ENCODE measurements at places on chromosomes 1 and 21.

DNA sequence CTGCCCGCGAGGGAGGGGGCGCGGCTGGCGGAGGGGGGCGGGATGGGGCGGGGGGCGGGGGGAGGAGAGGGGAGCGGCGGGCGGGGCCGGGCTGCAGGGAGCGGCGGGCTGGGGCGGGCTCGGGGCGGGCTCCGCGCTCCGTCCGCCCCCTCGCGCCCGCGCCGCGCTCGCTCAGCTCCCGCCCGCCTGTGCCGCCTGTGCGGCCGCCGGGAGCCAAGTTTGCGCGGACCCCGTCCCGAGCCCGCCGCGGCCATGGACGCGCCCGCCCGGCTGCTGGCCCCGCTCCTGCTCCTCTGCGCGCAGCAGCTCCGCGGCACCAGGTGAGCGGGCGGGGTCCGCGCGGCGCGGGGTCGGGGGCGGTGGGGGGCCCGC, at the start of gene GABRD:
Gene GABRD, plus strand, starts transcription at position 174 of the 372 bp plus-strand sequence. Its CDS starts 79 bp downstream, at position 253.
- peak; percentile 47 for DNase-seq

DNA sequence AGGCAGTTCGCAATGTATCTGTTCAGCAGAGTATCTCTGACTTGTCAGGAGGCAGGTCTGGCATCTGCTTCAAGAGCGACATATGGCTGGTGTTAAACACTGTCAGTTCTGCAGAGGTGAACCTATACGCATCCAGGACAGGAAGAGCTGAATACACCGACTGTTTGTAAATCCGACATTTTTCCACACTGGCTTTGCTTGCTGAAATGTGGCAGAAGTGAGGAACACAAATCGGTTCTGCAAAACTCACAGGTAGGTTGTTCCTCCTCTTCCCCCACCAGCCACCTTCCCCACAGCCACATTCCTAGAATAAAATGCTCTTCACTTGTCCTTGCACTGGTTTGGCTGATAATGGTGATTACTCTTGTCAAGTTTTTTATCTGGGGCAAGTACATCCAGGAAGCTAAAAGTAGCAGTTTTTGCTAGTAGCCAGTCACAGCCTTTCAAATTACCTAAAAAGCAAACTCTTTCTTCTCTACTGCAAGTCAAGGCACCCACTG, 289.2 kb downstream of the GRIK1 start:
- DNase-seq: no peak

DNA sequence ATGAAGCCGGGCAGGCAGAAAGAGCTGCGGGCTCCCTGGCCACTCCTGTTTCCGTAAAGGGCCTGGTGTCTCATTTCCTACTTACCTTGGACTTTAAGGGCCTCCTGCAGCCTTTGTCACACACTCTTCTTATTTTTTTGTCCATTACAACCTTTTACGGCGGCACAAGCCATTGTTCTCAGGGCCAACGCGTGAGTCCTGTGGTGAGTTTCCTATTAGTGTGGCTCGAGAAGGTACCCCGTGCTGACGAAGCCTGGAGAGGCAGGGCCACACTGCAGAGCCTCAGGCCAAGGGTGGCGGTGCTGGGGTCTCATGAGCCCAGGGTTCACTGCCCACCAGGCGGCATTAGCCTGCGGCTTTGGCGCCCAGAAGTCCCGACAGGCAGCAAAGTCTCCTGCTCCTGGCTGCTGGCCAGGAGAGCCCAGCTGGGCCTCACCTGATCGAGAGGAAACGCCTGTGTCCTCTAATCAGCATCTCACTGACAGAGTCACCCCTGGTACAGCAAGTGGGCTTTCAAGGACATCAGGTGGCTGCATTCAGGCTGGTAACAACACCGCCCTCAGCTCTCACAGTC, 62.0 kb downstream of the SIK1 start:
- DNase-seq: no peak

GRCh38 chr1:243848858-243849420, 1.1 kb downstream of the AKT3 start:
- DNase-seq: peak; percentile 75

- no peak for DNase-seq
Observed at GRCh38 chr1:102724741-102725140, 383.6 kb downstream of the COL11A1 start.

- DNase-seq: no peak
Observed at GRCh38 chr1:87916965-87917364, 588.3 kb downstream of the LMO4 start.

GRCh38 chr1:110674337-110675059, at the start of gene KCNA3:
Gene KCNA3 (minus strand): TSS chr1:110674940. CDS start chr1:110674809, 131 bp downstream.
- peak; percentile 86 for DNase-seq

GRCh38 chr1:70041317-70042045, 163.9 kb downstream of the LRRC40 start:
- DNase-seq: no peak

- DNase-seq: no peak
Observed at GRCh38 chr1:201507360-201507675, 395 bp upstream of the CSRP1 start.

GRCh38 chr1:174954671-174955669, 44.8 kb upstream of the CACYBP start:
- DNase-seq: no peak

- no peak for DNase-seq
Observed at GRCh38 chr1:167137332-167137781, 43.5 kb downstream of the STYXL2 start.

- DNase-seq: no peak
Observed at GRCh38 chr1:115810609-115811008, 30.3 kb downstream of the NHLH2 start.

DNA sequence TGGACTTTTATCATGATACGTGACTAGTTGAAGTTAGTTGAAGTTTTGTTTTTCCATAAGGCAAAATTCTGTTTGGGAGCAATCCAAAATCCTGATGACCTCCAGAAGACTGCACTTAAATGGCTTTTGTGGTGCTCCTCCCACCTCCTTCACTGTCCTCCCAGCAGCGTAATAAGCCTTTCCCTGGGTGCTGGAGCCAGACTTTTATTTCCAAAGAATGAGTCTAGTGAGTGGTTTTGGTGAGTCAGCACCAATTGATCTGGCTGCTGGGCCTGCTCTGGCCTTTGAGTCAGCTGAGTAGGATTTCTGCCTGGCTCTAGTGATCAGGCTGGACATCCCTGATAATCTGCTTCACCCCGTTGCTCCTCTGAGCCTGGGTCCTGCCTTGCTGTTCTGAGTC, 21.7 kb upstream of the KCND3 start:
- no peak for DNase-seq

DNA sequence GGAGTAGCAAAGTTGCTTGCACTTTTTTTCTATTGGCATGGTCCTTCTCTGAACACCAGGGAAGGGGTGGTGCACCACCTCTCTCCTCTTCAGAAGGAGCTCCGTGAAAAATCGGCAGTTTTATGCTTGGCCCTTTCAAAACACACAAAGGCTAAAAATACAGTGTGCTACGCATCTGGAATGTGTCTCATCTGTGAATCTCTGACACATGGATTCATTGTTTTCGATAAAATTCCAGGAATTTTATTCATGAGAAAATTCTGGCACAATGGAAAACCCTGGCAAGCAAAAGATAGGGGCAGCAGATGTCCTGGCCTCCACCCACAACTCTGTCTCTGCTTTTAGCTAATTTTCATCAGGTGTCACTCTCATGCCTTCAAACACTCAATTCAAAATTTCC, 42.9 kb downstream of the ERG start:
- no peak for DNase-seq

- DNase-seq: no peak
Observed at GRCh38 chr1:41670217-41670957, 185.9 kb upstream of the EDN2 start.

- no peak for DNase-seq
Observed at GRCh38 chr1:21251773-21252471, 38.3 kb downstream of the ECE1 start.

- DNase-seq: no peak
Observed at GRCh38 chr1:20551161-20551560, 1.2 kb upstream of the FAM43B start.

DNA sequence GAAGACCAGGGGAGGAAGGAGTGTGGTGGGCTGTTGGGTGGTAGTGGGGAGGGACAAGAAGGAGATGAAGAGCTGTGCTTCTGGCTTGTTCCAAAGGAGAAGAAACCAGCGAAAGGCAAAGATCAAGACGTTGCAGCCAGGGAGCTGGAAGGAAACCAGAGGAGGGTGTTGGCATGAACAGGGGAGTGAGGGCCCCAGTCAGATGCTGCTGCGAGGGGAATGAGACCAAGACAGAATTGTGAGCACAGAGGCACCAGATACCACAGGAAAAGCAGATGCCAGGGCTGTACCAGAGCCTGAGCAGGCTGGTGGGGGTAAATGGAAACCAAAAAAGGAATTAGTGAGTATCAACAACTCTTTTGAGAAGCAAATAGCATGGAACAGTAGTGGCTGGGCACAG, 6.0 kb downstream of the LAD1 start:
- no peak for DNase-seq

DNA sequence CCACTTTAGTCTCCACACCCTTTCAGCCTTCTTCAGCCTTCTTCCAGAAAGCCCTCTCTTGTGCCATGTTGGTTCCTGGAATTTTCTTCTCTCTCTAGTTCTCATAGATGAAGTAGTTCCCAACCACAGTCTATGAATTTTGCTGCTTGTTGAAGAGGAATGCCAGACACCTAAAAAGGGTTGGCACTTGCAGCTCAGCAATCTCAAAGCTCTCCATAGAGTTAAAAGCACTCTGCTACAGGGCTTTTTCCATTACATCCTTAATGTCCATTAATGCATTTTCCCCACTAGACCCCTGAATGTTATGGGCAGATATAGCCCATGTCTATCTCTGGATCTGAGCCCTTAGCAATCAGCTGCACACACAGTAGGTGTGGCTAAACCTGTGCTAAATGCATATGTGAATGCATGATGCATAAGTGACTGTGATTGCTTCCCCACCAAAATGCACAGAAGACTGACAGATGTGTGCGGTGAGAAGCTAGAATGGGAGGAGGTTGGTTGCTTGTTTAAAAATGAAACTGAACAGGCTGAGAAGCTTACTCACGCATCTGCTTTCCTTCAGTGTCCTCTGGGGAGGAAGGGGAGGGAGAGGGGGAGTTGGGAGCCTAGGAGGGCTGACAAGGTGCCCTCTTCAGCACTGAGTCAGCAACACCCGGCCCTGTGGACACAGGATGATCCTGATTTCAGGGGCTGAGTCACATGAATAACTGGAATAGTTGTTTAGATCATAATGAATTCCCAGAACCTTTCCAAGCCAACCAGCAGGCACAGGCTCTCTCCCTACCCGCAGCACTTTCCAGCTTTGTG, 146.1 kb upstream of the FGGY start:
- no peak for DNase-seq

DNA sequence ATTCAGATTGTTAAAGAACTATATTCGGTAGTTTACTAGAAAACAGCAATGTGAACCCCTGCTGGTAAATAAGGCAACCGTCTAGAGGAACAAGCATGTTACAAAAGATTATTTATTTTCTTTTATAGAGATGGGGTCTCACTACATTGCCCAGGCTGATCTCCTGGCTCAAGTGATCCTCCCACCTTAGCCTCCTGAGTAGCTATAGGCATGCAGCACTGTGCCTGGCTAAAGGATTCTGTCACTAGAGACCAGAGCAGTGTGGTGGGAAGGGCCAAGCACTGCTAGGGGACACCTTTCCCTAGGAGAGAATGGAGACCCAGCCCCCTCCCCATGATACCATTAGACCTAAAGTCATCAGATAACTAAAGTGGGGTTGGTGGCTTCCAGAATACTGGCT, 28.9 kb downstream of the SLC27A3 start:
- DNase-seq: no peak

- DNase-seq: no peak
Observed at GRCh38 chr1:47684964-47685762, 247.3 kb downstream of the FOXD2 start.

- DNase-seq: no peak
Observed at GRCh38 chr21:43762303-43763128, 13.6 kb downstream of the CSTB start.

GRCh38 chr1:156659988-156660751, 17.0 kb downstream of the NES start:
- DNase-seq: peak; percentile 88

GRCh38 chr1:69833536-69833935, 265.8 kb downstream of the LRRC7 start:
- DNase-seq: no peak

DNA sequence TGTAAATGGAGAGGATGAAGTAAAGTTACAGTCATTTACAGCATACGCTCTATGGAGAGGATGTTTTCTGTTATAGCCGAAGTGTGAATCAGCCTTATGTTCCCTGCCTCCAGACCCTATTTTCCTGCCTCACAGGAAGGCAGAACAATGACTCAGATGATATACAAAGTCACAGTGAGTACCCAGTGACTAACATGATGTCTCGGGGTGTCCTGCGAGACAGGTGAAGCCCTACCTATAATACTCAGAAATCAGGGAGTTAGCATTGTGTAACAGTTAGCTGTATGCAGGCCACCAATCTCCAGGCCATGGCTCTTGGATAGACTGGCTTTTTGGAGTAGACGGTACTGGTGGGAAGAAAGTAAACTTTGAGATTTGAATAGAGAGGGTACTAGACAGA, 55.6 kb upstream of the FBXO28 start:
- no peak for DNase-seq

DNA sequence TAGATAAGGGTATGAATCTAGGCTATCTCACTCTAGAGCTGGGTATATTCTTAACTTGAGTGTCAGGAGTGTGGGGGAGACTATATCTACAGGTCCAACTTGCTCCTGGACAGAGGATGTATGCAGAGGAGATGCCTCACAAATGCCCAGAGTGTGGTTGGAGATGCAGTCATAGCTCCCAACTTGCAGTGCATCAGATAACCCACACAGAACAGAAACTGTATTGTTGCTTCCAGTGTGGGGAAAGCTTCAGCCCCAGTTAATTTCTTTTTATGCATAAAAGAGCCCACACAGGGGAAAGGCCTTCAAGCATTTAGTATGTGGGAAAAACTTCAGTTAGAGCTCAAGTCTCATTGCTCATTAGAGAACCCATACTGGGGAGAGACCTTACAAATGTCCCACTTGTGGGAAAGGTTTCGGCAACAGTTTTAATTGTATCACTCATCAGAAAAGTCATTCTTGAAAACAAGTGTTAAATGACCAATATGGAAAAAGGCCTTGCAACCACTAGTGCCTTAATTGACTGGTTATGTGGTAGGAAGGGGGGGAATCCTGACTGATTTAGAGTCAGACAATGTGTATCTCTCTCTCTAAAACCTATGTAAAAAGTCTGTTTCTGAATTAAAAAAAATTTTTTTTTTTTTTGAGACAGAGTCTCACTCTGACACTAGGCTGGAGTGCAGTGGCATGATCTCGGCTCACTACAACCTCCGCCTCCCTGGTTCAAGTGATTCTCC, 67.9 kb downstream of the EBNA1BP2 start:
- DNase-seq: no peak

DNA sequence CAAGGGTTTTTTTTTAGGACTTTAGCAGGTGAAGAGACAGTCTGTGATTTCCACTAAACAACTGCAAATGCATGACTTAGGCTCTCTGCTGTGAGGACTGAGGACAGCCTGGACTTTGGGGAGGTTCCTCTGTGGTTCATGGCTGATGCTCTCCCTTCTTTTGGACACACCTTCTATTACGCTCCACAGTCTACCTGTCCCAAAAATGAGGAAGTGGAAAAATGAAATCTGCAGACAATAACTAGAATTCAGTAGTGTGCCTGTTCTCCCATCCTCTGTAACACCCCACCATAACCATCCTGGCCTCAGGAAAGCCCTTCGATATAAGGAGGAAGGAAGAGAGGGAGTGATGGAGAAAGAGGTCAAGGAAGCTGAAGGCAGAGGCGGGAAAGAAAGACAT, 68.7 kb downstream of the NTPCR start:
- no peak for DNase-seq

- DNase-seq: no peak
Observed at GRCh38 chr1:21318714-21319159, 28.5 kb upstream of the ECE1 start.

GRCh38 chr1:54804471-54805132, 3.5 kb upstream of the TTC22 start:
- DNase-seq: no peak
